ENCODE measurements at places on chromosomes 2 and 18. TPM values are rescaled to one million over a fixed set of nuclear protein-coding genes. Genes with fewer than 3 reads are reported as not detected.

Gene VRK2
- 13.8 TPM for total RNA-seq

DNA sequence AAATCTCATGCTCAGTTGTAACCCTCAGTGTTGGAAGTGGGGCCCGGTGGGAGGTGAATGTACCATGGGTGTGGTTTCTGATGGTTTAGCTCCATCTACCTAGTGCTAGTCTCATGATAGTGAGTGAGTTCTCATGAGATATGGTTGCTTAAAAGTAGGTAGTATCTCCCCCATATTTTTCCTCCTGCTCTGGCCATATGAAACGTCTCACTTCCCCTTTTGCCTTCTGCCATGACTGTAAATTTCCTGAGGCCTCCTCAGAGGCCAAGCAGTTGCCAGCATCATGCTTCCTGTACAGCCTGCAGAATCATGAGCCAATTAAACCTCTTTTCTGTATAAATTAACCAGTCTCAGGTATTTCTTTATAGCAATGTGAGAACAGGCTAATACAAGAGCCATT lies 62.8 kb upstream of the RNF152 start:
- no peak for DNase-seq

Gene FAM124B
- total RNA-seq: 0.10 TPM

Gene GYPC
- total RNA-seq: 13.7 TPM

Measured in myocyte (in vitro differentiated cells).